CD4-positive, alpha-beta T cell treated with Interleukin-4 for 1 hour (primary cell): ENCODE measurements at places on chromosomes 2 and 18.

GRCh38 chr2:109365131-109365530, 236.1 kb downstream of the SH3RF3 start:
- no peak for DNase-seq

DNA sequence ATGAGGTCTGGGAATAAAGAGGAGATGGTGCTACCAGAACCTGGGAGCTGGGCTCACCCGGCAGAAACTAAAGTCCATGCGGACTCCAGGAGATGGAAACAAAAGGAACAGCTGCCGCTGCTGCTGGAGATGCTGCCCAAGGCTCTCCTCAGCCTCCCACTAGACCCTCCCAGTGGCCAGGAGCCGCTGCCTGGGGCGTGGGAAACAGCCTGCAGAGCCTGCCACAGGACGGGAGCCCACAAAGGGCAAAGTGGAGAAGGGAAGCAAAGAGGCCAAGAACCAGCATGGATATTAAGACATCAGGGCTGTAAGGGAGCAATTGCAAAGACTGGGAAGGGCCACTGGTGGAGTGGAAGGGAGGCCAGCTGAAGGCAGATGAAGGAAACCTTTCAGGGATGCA, 179.6 kb downstream of the NCK2 start:
- no peak for DNase-seq

DNA sequence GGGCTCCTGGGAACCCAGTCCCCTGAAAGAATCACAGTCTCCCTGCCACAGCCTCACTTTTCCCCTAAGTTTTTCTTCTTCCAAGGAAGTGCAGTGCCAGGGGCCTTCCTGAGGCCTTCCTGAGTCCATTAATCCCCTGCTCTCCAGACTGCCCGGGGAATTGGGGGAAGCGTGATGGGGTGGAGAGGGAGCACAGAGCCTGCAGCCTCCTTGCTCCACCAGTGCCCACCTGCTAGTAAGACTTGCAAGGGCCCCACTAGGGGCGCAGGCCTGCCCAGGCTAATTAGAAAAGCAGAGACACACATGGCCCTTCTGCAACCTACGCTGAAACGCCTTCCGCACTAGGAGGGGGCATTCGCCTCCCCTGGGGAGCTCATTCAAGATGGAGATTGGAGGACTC, 110.6 kb downstream of the MRO start:
- DNase-seq, result no peak

- DNase-seq, result no peak
Measured at GRCh38 chr2:181894381-181894780, 2.9 kb downstream of the ITPRID2 start.

GRCh38 chr2:151860210-151860609, 32.0 kb upstream of the ARL5A start:
- no peak for DNase-seq

DNA sequence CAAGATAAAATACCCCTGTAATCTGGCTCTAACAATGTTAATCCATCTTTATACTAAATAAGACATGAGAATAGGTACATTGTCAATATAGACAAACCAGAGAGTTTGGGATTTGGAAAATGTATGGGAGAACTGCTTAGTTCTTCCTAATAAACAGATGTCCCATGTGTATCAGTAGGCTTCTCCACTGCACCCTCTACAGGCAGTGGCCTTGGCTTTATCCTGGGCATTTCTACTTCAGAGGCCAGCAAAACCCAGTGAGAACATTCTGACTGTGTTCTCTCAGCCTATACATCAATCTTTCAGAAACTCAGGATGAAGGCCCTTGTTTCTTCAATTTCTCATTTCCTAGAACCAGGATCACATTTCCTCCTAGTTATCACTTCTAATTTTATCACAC, 1167.5 kb upstream of the ACVR2A start:
- DNase-seq, result no peak

DNA sequence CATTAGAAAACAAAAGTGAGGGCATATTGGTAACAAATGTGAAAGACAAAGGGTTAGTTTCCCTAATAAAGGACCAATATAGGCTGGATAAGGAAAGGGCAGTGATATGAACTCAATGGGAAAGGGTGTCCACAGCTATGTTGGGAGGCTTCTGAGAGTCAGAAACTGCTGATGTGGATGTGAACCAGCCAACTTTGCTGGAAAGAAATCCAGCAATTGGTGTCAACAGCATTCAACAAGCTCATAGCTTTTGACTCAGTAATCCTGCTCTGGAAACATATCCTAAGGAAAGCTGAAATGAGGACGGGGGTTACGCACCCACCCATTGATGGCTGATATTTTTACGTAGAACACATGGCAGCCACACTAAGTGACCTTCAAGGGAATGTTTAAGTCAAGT, 63.7 kb downstream of the ARL4C start:
- DNase-seq, result no peak

- no peak for DNase-seq
Measured at GRCh38 chr2:70894765-70895164, 40.9 kb upstream of the ATP6V1B1 start.

DNA sequence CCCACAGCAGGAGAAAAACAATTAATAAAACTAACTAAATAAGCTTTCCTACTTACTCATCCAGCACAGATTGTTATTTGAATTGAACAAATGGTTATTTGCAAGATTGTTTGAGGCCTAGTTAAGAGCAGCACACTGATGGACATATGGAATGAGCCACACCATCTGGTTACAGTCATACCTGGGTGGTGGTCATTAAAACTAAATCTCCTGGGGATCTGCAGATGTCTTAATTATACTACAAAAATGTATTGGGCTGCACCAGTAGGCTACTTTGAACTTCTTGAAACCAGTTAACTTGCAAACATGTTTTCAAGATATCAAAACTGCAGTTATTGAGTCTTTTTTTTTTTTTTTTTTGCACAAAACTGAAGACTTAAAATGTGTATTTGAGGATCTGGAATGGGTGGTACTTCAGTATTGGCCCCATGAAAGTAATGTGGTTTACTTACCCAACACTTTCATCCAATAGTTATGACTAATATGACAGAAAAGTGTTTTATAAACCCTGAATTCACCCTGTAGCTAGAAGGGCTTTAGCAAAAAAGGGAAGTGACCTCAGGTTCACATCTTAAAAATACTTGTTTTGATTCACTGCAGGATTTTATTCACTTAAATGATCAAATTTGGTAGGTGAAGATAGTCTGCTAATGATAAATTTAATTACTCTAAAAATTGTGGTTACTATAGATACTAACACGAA, 10.8 kb downstream of the AGFG1 start:
- no peak for DNase-seq

GRCh38 chr2:111702119-111702803, 181.7 kb downstream of the ANAPC1 start:
- peak; percentile 58 for DNase-seq

GRCh38 chr2:205714058-205714776, 31.9 kb downstream of the NRP2 start:
- peak; percentile 43 for DNase-seq

GRCh38 chr18:48797841-48798255, 152.9 kb downstream of the SMAD7 start:
- no peak for DNase-seq

GRCh38 chr2:208713066-208713745, 306.6 kb downstream of the PTH2R start:
- no peak for DNase-seq

GRCh38 chr2:134818321-134818720, 20.1 kb upstream of the ACMSD start:
- DNase-seq, result no peak

- no peak for DNase-seq
Measured at GRCh38 chr2:214671319-214671885, 138.1 kb downstream of the BARD1 start.

GRCh38 chr2:188668017-188668680, 306.0 kb upstream of the COL3A1 start:
- DNase-seq, result no peak

- no peak for DNase-seq
Measured at GRCh38 chr2:100393362-100393761, 24.1 kb downstream of the CHST10 start.

- DNase-seq, result no peak
Measured at GRCh38 chr2:201597397-201597796, 45.9 kb downstream of the TMEM237 start.

GRCh38 chr2:16650287-16651249, 15.1 kb downstream of the CYRIA start:
- no peak for DNase-seq

- no peak for DNase-seq
Measured at GRCh38 chr18:30595942-30596341, 446.6 kb downstream of the DSC3 start.

DNA sequence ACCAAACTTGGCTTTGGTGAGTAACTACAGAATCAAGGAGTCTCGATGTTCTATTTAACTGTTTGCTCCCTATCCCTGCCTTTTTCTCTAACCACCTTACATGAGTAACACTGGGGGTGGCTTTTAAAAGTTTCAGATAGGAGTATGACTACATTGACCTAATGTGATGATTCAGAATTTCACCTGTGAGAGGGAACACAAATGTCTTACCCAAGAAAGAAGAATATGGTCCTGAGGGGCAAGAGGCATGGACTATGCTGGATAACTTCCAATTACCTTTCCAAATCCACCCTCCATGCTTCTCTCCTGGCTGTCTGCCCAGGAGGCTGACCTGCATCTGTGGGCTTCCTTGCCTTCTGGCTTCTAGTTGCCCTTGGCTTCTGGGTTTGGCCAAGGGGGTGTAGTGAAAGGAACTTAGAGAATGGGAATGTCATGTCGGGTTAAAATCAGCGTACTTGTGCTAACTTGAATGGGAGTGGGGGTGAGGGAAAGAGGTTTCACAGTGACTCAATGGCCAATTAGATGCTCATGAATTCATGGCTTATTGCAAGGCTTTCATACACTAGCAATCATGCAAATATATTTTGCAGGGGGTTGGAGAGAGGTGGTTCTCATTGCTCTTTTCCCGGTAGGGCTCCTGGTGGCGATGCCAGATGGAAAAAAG, 5.3 kb upstream of the IL36G start:
- DNase-seq, result no peak

GRCh38 chr2:225600865-225601264, 201.4 kb downstream of the NYAP2 start:
- no peak for DNase-seq

DNA sequence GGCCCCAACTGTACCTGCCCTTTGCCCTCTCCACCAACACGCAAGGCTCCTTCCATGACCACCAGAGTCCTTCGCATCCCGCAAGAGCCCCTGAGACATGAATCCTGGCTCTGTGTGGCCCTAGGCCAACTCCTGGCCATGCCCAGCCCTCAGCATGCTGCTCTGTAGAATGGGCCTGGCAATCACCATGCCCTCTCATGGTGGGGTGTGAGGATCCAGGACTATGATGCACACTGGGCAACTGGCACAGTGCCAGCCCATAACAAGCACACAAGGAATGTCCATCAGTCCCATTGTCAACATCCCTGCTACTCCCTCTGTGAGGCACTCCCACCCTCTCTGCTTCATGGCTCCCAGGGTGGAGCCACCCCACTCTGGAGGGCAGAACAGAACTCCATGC, 44.7 kb downstream of the FER1L5 start:
- no peak for DNase-seq

- no peak for DNase-seq
Measured at GRCh38 chr2:76467326-76467725, 756.6 kb upstream of the GCFC2 start.

DNA sequence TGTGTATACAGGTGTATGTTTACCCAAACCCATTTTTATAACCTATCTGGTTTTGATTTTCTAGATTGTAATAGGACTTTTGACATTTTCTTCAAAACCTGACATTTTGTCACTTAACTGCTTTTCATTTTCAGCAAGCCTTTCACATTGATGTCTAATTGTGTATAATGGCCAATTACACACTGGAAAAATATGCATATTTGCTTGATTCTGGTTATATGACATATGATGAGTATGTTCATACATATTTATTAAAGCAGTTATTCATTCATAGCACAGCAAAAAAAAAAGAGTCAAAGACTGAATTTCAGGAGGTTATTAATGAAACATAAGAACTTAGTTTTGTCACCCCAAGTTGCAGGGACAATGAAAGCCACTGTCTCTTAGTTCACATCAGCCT, 307.7 kb upstream of the TNP1 start:
- DNase-seq, result no peak

GRCh38 chr2:20609349-20609994, 41.4 kb downstream of the HS1BP3 start:
- no peak for DNase-seq

DNA sequence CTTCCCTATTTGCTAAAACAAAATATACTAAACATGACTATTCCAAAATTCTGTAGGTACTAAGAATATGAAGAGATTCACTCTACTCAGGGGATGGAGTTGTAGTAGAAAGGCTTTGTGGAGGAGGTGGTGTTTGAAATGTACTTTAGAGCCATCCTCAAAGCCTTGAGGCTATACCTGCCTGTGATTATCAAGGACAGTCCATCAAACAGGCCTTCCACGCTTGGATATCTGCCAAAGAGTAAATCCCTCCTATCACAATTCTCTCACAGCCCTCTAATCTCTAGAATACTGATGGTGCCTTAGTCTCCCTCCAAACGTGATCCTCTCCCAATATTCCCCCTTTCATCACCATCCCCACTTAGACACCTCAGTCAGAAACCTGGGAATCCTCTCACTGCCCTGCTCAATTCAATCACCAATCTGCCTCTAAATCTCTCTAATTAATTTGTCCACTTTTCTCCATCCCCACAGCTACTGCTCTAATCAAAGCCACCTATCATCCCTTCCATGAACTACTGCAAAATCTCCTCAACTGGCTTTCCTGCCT, 13.1 kb downstream of the SOS1 start:
- no peak for DNase-seq
